ENCODE measurements at places on chromosomes 12 and 14.

- DNase-seq = no peak
Measured at GRCh38 chr14:89469210-89470198, 52.5 kb upstream of the FOXN3 start.

GRCh38 chr12:80700327-80700726, 7.1 kb upstream of the MYF6 start:
- DNase-seq = no peak

GRCh38 chr14:90321891-90322290, 9.8 kb downstream of the NRDE2 start:
- DNase-seq = no peak

- DNase-seq = peak; percentile 60
Measured at GRCh38 chr12:1117970-1118563, 127.0 kb downstream of the ERC1 start.

DNA sequence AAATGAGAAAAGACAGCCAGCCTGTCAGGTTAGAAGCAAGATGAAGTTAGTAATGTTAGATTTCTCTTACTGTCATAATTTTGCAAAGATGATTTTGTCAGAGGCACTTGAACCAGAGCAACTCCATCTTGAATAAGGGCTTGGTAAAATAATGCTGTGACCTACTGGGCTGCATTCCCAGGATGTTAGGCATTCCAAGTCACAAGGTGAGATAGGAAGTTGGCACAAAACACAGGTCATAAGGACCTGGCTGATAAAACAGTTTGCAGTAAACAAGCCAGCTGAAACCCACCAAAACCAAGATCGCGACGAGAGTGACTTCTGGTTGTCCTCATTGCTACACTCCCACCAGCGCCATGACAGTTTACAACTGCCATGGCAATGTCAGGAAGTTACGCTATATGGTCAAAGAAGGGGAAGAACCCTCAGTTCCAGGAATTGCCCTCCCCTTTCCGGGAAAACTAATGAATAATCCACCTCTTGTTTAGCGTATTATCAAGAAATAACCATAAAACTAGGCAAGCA, 1313.5 kb upstream of the TMEM132C start:
- no peak for DNase-seq

DNA sequence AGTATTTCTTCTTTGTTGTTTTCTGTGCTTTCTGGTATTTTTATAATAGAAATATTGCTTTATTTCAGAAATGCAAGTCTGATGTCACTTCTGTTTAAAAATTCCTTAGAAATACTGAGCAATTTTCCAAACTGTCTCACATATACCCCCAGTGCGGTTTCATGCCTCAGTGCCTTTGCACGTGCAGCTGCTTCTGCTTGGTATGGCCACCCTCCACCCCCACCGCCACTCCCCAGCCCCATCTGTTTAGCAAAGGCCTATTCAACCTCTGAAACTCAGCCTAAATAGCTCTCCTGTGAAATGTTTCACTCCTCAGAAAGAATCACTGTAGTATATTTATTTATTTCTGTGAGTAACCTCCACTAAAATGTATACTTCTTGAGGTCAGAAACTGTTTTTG, 52.3 kb downstream of the PPM1H start:
- no peak for DNase-seq

DNA sequence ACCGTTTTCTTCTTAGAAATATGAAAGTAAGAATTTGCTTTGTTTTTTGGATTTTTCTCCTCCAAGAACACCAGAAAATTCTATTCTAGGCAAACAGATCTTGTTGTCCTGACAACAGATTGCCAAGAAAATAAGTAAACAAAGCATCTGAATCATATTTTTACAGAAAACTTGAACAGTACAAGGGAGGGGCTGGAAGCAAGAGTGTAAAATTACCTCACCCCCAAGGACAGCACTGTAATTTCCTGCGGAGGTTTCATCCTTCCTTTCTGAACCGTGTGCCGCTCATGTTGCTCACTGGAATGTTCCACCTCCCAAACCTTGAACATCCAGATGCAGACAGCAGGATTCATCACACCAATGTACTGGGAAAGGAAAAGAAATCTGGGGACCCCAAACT, 5.4 kb upstream of the CAMKK2 start:
- no peak for DNase-seq

GRCh38 chr14:75559451-75560222, 18.8 kb upstream of the FLVCR2 start:
- no peak for DNase-seq

DNA sequence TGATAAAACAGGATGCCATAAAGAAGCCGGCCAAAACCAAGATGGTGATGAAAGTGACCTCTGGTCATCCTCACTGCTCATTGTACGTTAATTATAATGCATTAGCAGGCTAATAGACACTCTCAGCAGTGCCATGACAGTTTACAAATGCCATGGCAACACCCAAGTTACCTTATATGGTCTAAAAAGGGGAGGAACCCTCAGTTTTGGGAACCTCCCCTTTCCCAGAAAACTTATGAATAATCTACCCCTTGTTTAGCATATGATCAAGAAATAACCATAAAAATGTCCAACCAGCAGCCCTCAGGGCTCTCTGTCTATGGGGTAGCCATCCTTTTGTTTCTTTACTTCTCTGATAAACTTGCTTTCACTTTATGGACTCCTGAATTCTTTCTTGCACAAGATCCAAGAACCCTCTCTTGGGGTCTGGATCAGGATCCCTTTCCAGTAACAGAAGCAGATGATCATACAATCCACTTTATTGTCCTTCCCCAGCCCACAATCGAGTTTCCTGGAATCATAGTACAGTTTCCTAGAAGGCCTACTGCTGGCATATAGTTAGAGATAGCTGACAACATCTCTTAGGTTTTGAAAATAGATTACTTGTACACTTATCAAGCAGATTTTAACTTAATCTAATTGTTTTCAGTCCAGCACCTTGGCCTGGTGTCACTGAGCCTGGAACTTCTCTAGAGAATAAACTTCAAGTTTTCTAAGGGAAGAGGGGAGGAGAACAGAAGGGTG, 266.7 kb upstream of the HMGA2 start:
- DNase-seq = no peak

DNA sequence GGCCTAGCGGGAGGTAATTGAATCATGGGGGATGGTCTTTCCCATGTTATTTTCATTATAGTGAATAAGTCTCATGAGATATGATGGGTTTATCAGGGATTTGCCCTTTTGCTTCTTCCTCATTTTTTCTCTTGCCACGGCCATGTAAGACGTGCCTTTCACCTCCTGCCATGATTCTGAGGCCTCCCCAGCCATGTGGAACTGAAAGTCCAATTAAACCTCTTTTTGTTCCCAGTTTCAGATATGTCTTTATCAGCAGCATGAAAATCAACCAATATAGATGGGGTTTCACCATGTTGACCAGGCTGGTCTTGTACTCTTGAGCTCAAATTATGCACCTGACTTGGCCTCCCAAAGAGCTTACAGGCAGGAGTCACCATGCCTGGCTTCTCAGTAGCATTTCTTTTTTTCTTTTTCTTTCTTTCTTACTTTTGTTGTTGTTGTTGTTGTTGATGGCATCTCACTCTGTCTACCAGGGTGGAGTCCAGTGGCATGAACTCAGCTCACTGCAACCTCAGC, 33.2 kb downstream of the TSPAN19 start:
- no peak for DNase-seq

DNA sequence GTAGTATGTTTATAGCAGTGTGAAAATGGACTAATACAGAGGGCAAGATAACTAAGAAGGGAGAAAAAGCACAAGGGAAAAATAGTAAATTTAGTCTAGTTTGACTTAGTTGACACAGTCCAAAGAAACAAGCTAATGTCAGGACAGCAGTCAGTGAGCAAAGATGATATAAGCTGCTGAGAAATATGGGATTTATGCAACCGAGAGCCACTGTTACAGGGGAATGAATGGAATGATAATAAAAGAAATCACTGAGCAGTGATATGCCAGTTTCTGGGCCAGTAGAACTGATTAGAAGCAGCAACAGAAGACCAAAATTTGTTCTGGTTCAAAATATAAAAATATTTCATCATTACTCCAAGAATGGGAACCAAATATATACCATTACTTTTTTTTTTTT, 60.1 kb downstream of the R3HDM2 start:
- no peak for DNase-seq

GRCh38 chr12:124764451-124764850, 99.2 kb downstream of the SCARB1 start:
- no peak for DNase-seq

GRCh38 chr12:63152321-63152700, 1.3 kb upstream of the AVPR1A start:
- no peak for DNase-seq

DNA sequence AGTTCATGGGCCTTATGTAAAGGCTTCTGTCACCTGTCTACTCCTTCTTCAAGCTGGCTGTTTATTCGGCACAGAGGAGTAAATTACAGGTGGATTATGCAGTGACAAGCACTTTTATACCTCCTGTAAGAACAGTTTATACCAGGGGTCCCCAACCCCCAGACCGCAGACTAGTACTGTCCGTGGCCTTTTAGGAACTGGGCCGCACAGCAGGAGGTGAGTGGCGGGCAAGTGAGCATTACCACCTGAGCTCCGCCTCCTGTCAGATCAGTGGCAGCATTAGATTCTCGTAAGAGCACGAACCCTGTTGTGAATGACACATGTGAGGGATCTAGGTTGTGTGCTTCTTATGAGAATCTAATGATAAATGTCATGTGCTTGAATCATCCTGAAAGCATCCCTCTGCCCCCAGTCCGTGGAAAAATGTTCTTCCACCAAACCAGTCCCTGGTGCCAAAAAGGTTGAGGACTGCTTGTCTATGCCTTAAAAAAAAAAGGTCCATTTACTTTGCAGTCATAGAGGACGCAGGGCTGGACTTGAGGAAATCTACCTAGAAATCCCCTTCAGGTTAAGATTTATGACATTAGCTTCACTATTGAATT, 78.8 kb downstream of the ETV6 start:
- DNase-seq = no peak

DNA sequence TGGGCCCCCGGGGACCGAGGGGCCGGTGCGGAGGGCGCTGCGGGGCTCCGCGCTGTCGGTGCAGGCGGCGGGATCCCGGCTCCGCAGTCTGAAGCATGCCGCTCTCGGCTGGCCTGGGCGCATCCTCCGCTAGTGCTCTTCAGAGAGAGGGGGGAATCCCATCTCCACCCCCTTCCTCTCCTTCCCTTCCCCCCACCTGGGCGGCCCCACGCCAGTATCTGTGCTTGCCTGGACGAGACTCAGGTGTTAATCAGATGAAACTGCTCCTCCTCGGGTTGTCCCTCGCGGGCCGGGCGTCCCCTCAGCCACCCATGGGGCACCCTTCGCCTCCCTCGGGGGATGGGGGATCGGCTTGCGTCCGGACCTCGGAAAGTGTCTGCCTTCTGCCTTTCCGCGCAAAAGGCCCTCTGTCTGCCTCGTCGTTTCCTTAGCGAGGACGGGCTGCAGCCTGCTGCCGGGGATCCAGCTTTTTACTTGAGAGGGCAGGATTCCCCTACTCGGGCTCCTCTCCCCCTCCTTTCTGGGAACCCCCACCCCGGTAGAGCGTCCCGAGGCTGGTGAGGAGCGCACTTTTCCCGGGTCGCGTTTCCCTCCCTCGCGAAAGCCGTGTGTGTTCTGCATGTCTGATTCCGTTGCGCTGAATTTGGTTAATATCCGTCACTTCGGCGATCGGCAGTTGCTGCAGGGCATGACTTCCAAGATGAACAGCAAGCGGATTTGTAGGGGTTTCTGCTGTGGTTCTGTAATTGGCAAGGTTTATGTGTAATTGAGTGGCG, 1.1 kb downstream of the GPHN start:
- peak; percentile 33 for DNase-seq

DNA sequence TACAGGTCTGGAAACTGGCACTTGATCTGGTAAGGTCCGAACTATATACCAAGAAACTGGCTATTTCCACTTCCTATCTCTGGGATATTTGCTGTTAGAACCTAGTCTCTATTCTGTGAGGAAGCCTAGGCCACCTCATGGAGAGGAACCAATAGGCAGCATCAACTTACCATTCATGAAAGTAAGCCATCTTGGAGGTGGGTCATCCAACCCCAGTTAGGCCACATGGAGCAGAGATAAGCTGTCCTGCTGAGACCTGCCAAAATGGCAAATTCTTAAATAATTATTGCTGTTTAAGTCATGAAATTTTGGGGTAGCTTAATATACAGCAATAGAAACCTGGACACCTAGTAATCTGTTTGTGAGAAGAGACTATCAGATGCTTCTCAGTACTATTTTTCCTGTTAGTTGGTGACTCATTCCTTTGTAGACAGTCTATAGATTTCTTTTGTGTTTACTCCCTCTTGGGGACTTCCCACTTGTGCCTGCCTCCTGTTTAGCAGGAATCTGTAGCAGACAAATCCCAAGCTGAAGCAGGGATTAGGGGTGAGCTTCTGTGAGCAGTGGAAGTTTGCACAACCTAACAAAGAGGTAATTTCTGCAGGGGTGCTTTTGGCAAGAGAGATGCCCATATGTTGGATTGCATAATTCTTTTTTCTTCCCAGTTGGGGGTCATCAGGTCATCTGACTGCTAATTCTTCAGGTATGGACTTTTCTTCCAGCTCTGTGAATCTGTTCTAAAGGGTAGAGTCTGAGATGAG, 136.8 kb downstream of the IGF1 start:
- DNase-seq = no peak

- no peak for DNase-seq
Measured at GRCh38 chr12:20868277-20868676, 57.8 kb downstream of the SLCO1B3 start.

GRCh38 chr14:32256576-32256975, 53.5 kb upstream of the RNU6-8 start:
- no peak for DNase-seq

DNA sequence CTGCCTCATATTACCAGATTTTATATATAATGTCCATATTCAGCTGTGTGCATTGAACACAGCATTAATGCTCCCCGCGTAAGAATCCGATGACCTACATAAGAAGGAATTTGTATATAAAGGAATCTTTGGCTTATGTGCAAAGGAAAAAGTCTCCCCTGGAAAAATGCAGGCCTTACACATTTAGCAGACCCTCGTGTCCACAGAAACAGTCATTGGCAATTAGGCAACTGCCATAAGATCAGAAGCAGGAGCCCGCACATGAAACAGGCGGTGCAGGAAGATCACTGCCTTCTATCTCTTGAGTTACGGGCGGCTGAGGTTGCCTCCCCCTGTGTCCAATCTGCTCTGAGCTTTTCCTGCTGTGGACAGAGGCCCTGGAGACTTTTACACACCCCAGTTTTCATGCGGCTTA, 63.2 kb upstream of the RFX4 start:
- DNase-seq = no peak

DNA sequence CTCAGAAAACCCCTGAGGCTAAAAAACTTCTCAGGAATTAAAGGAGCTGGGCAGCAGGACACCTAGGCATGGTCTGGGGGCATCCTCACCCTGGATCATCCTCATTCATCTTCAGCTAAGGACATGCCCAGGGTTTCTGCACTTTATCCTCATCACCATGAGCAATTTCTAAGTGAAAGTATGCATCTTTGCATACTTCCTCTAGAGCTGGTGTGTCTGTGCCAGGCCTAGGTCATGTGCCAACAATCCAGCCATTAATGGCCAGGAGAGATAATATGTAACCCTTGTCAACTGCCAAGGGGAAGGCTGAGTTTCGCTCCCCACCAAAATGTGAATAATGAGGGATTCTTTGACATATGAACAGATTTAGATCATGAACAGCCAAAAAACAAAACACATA, 160.5 kb downstream of the KITLG start:
- DNase-seq = no peak

GRCh38 chr12:1020389-1020788, 29.4 kb downstream of the ERC1 start:
- no peak for DNase-seq
